ENCODE measurements at places on chromosomes 11 and 22.

DNA sequence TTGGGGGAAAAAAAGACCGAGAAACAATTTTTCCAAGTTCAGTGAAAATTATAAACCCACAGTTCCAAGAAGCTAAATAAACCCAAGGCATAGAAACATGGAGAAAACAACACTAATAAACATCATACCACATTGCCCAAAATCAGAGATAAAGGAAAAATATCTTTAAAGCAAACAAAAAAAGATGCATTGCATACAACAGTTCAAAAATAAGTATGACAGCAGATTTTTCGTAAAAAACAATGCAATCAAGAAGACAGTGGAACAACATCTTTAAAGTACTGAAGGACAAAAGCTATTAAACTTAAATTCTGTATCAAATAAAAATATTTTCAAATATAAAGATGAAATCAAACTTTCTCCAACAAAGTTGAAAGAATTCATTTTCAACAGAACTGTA is 921.3 kb downstream of the METTL15 start:
- no peak for DNase-seq

- DNase-seq, result no peak
These were observed 273.3 kb downstream of the CTTN start for GRCh38 chr11:70671611-70672010.

DNA sequence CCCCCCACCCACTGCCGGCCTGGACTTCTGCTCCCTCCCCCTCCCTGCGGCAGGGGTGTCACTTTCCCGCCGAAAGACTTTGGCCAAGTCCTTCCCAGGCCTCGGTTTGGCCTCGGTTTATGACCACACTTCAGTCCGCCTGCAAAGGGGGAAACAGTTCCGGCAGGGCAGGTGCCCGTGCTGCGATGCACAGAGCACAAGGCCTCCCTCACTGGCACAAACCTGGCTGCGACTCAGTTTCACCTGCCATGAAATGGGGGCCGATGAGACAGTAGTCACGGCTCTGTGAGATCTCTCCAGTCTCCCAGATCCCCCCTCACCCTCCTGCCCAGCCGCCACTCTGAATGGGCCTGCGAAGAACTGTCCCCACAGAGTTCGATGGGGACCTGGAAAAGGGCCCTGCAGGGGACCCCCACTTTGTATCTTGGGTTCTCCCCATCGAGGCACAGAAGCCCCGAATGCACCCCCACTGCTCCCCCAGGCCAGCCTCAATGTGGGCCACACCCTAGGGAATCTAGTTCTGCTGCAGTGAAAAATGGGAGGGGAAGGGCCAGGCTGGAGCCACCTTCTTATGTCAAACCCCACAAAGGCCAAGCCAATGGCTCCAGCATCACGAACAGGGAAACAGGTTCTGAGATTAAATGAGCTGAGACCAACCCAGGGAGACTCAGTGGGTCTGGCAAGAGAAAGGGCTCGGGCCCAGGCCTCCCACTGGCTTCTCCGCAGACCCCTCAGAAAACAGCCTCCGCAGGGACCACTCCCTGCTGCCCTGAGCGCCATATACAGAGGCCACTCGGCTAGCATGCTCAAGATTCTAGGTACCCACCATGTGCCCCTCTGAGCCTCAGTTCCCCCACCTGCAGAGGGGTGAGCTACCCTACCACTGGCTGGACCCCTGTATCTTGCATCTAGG is 29.0 kb downstream of the ARVCF start:
- no peak for DNase-seq

GRCh38 chr22:24133187-24133965 is 47.9 kb upstream of the SUSD2 start:
- DNase-seq, result no peak

GRCh38 chr11:10496296-10496936 is 41.4 kb downstream of the AMPD3 start:
- no peak for DNase-seq

DNA sequence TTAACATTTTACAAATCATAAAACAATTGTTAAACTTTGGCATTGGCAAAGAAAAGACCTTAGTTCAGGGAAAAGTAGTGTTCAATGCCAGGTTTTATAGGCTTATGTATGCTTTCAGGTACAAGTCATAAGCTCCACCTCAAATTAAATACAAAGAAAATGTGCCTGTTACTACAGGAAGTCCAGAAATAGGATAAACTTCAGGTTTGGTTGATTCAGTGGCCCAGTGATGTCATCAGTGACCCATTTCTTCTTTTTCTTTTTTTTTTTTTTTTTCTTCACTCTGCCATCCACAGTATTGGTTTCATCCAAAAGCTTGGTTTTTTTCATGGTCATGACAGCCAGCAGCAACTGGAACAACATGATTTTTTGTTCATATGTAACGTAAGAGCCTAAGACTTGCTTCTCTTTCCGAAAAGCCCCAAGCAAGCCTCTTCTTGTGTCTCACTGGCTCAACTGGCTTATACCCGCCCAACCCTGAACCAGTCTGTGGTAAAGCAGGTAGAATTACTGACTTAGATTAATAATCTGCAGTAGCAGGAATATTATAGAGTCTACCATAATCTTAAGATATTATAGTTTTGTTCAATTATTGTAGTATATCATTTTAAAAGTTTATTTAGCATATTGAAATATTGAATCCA is 46.2 kb downstream of the TTC17 start:
- DNase-seq, result no peak

Data from activated CD4-positive, alpha-beta T cell treated with anti-CD3 and anti-CD28 coated beads, Interleukin-2, amount 50 U/mL, for 48 hours (primary cell).